Skeletal muscle tissue (tissue), 5 donors: ENCODE measurements at places on chromosomes 6 and 20. TPM values are rescaled to one million over a fixed set of nuclear protein-coding genes. Genes with fewer than 3 reads are reported as not detected.

Gene RBPJL
- not detected for total RNA-seq

Gene EYA2
- total RNA-seq = 1.0 TPM

Gene PXMP4
- 7.3 TPM for total RNA-seq

Gene COMMD7
- total RNA-seq = 14.1 TPM

Gene CRISP2
- total RNA-seq = not detected

Gene NKAIN4
- 13.6 TPM for total RNA-seq

Gene TMEM74B
- 1.6 TPM for total RNA-seq

Gene NRN1
- 13.6 TPM for total RNA-seq

Gene POM121L2
- not detected for total RNA-seq

Gene SMLR1
- not detected for total RNA-seq

Gene ATP9A
- total RNA-seq = 56.4 TPM

Gene PTPRT
- total RNA-seq = 1.0 TPM

Gene CDH26
- total RNA-seq = 0.52 TPM

Gene PTK6
- total RNA-seq = not detected

Gene TUBE1
- 20.9 TPM for total RNA-seq

Gene TGM3
- total RNA-seq = under 0.01 TPM

Gene PTCHD4
- 0.52 TPM for total RNA-seq

Gene UBE2C
- total RNA-seq = 10.4 TPM

Gene PPP1R16B
- total RNA-seq = 4.2 TPM

Gene SCAND1
- 28.7 TPM for total RNA-seq
